ENCODE measurements at places on chromosomes 5 and 9.

DNA sequence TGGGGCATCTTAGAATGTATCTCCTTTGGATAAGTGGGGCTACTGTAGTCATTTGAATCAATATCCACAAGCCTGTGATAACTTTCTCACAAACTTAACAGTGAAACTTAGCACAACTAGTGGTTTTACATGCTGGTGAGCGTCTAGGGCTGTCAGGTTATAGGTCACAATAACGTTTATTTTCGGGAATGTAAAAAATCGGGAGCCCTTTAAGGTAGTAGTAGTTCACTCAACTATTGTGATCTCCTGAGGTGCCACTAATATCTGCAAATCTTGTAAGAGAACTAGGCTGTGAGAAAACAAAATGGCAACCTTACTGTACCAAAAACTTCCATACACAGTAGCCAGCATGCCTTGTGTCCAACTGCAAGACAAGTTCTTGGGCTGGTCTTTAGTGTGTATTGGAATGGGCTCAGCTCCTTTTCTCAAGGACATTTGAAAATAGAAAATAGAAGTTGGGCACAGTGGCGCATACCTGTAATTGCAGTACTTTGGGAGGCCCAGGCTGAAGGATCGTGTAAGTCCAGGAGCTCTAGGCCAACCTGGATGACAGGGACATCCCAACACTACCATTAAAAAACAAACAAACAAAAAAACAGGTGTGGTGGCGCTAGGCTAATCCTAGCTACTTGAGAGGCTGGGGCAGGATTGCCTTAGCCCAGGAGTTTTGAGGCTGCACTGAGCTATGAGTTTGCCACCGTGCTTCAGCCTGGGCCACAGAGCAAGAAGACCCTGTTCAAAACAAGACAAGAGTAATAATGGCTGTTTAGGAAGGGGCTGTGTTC is 5.2 kb upstream of the PKN3 start:
- DNase-seq, result no peak

DNA sequence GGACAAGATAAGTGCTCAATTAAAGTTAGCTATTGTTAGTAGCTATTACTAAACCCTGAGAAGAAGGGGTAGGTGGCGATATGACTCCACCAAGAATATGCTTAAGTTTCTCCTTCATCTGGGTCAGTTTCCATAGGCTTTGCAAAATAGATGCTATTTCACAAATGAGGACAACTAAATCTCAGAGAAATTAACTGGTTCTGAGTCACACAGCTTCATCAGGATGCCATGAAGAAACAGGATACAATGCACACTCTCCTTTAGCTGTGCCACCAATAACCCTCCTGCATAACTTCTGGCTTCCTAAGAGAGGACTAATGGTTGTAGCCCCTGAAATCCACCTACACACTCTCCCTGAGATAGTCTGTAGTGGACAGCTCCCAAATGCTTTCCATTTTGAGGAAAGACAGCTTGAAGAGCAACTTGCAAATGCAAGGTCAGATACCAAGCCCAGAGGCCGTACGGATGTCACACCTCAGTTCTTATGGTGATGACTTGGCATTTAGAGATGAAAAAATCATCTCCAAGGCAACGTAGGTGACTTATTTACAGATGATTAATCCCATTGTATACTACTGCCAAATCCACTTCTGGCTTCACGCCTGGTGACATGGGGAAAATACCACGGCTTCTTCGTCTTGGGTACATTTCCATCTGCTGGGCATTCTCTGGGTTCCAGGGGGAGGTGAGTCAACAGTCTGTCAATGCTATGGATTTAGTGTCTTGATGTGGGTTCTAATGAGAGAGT is 251.4 kb upstream of the IL12B start:
- DNase-seq, result no peak

GRCh38 chr5:135489466-135490244 is 37.5 kb upstream of the TIFAB start:
- DNase-seq, result no peak

DNA sequence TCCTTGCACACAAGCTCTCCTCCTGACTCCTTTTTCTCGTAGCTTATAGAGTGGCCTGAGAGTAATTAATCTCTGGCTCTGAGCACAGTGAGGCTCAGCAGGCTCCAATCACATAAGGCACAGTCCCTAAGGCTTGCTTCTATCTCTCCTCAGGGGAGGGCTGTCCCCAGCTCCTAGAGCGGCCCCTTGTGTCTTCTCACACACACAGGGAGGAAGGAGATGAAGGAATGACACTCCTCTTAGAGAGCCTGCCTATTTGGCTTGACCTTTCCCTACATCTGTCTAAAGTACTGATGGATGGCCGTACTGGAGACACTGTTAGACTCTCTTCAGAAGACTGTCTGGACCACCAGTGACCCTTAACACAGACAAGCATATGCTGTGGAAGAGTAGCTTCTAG is 12.9 kb downstream of the TAS2R1 start:
- no peak for DNase-seq

DNA sequence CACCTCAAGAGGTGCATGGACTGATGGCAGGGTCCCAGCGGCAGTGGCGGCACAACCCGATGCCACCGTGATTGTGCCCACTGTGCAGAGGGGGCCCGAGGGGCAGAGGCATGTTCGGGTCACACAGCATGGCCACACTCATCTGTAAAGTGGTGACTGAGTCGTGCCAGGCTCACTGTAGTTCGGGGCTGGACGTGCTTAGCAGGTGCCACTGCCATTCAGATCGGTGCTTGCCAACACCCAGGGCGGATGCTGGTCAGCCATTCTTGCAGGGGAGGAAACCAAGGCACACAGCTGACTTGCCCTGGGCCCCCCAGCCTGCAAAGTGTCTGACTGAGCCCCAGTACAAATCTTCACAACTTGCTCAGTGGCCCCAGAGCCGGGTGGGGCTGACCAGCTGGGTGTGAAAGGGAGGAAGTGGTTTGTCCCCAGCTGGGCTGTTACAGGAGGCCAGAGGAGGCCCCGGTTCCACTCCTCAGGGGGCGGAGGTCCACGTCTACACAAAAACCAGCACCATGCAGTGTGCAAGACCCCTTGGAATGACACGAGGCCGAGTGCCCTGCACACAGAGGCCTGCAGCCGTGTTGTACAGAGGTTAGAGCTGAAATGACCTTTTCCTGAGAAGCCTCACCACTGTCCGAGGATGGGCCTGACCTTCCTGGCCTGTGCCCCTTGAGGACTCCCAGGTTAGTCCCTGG is 17.9 kb downstream of the FGD3 start:
- no peak for DNase-seq

- DNase-seq, result no peak
Measured at GRCh38 chr5:67510204-67510603, 313.6 kb upstream of the CD180 start.

GRCh38 chr9:133786371-133786753 is 48.2 kb upstream of the SARDH start:
- no peak for DNase-seq

DNA sequence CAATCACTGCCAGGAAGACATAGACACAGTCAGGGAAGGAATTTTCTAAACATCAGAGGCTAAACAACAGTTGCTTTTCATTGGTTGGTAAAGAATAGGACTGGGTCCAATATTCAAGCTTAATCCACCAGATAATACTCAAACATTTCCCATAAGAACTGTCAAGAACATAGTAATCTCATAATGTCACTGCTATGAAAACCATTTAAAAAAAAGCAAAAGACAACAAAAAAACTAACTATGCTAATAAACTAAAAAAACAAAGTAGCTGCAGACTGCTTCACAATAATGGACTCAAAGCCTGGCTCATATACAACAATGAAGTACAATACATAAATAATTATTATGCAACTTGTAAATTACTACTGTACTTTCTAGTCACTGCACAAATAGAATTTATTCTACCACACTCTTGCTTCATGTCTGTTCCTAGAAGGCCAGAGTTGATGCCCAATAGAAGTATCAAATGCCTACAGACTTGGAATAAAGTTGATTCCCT is 148.7 kb downstream of the MLLT3 start:
- no peak for DNase-seq

DNA sequence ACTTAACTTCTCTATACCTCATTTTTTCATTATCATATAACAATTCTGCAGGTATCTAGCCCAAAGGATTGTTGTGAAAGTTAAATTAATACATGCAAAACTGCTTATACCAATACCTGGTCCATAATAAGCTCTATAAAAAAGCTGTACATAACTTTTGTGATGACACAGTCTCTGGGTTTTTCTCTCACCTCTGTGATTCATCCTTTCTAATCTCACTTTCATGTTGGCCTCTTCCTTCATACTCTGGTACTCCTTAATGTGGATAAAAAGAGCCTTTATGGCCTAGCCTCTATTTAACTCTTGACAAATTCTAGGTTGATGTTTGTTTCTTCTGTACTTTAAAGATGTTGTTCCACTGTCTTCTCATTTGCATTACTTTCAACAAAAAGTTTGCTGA is 162.9 kb upstream of the ACOT12 start:
- no peak for DNase-seq

DNA sequence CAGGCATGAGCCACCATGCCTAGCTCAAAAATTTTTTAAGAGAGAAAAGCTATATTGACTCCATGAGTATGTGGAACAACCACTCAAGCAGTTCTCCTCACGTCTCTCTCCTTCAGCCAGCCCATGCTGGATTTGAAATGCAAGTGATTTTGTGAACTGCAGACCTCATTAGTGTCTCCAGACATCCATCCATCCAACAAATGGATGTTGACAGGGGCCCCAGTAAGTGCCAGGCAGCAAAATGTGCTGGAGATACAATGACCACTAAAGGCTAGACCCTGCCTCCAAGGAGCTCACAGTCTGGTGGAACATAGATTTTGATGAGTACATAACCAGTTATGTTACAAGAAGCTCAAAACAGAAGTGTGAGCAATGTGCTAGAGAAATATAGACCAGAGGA is 37.1 kb upstream of the PPARGC1B start:
- DNase-seq, result no peak

DNA sequence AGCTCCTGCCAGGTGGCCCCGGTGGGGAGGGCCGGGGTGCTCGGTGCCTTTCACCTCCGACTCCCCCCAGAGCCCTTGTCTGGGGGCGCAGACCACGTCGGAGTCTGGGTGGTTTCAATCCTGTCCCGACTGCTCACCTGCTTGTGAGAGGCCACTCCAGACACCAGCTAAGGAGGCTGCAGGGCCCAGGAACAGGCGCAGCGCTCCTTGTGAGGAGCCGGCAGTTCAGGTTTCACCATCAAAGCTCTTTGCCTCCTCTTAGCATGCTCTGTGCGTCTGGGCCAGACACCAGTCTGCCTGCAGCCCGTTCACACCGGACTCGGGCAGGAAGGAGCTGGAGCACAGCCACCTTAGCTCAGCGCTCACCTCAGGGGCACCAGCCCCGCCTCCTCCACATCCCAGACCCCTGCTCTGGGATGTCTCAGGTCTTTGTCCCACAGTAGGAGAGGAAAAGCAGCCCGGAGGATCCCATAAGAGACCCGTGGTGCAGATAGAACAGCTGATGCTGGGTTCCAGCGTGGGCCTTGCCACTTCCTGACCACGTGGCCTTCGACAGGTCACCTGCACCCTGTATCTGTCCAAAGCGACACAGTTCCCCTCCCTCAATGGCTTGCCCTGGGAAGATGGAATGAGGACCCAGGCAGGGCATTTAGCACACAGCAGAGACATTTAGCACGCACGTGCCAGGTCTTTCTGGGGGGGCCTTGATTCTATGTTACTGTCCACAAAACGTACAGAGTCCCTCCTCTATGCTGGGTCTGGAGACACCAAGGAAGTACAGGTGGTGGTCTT is 106.2 kb upstream of the LMX1B start:
- DNase-seq, result no peak

- DNase-seq, result no peak
Measured at GRCh38 chr9:123772967-123773366, 157.0 kb downstream of the DENND1A start.

DNA sequence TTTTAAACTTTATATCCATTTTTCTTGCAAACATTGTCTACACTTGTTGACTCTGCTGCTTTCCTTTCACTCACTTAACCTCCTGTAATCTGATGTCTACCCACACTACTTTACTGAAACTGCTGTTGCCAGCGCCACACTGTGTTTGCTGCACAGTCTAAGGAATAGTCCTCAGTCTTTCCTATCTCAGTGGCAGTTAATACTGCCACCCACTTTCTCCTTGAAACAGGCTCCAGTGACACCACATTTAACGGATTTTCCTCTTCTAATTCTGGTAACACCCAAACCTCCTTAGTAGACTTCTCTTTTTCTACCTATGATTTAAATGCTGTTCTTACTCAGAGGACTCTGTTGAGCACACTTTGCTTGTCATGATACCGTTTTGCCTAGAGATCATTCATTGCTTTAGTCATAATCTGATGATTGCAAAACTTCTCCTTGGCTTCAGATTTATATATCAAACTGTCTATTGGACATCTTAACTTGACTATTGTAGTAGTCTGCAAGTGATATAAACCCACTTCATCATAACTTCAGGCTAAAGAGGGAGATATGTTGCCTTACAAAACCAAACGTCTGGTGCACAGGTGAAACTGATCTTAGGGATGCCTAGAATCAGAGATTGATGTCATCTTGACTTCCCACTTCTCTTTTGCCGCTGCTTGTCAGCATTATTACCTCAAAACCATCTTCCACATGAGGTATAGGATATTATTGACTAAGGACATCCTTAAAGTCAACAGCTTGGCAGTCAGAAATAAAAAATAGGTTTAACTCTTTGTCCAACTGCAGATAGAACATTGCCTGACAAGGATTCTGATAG is 94.1 kb downstream of the CDC42SE2 start:
- no peak for DNase-seq

DNA sequence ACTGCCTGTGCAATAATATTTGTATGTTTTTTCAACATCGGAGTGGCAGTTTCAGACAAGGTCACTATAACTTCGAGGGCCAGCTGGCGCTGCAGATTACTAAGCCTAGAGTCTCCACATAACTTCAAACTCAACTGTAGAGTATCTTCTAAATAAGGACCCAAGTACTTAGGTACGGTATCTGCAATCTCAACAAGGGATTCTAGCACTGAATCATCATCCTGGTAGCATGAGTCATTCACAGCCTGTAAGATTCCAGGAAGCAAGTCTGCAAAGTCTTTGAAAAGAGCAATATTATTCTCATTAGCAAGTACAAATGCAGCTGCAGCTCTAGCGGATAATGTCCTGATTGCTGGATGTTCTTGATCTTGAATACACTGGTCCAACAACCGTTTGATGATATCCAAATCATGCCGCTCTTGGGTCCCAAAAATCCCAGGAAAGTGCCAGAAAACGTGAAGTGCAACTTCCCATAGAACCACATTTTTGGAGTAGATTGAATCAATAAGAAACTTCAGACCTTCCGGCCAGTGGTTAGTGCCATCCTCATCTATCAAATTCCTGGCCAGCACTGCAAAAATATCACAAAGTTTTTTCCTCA is 654 bp downstream of the RANBP6 start:
- DNase-seq, result no peak

GRCh38 chr9:129171993-129172751 is 5.9 kb downstream of the IER5L start:
- DNase-seq, result no peak

DNA sequence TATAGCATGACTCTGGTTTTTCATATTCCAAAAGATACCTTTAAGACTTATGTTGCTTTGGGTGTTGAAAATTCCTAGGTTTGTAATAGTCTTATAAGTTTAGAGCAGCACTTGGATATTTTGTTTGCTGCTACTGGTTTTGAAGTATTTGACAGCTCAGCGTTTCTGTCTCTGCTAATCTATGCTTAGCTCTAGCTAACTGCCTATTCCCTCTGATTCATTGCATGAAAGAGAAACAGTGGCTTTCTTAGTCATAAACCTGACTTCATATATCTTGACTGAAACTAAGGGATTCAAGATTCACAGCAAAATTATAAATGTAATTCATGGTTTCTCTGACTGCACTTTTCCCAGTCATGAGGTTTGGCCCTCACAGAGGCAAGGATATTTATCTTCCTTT is 35.6 kb upstream of the ANXA1 start:
- DNase-seq, result no peak

GRCh38 chr9:70402213-70402612 is 12.2 kb downstream of the KLF9 start:
- no peak for DNase-seq

GRCh38 chr5:36722900-36723299 is 116.5 kb downstream of the SLC1A3 start:
- DNase-seq, result no peak

All from stimulated activated CD4-positive, alpha-beta T cell treated with anti-CD3 and anti-CD28 coated beads, Interleukin-1b, Interleukin-23, amount 100 ng/mL, for 4 hours (primary cell).